ENCODE measurements at places on chromosomes 4 and X.

GRCh38 chrX:20547611-20548051, 280.9 kb upstream of the RPS6KA3 start:
- no peak for DNase-seq

GRCh38 chr4:31995943-31996901, 1276.1 kb downstream of the PCDH7 start:
- no peak for DNase-seq

GRCh38 chr4:7687006-7687405, 252.3 kb upstream of the PSAPL1 start:
- no peak for DNase-seq

DNA sequence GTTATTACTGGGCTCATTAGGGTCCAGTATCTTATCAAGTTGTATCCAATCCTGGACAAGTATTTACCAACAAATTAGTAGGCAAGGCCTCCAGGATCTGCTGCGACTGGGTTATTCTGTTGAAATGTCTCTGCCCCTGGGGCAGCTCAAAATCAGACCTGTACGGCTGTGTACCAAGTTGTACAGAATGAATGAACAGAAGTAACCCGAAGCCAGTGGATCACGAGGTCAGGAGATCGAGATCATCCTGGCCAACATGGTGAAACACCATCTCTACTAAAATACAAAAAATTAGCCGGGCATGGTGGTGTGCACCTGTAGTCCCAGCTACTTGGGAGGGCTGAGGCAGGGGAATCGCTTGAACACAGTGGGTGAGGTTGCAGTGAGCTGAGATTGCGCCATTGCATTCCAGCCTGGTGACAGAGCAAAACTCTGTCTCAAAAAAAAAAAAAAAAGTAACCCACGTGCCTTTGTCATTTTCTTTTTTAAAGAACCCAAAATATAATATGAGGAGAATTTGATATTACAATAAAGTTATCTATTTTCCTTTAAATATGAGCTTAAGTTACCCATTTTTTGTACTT, 127.3 kb downstream of the CBR4 start:
- no peak for DNase-seq

DNA sequence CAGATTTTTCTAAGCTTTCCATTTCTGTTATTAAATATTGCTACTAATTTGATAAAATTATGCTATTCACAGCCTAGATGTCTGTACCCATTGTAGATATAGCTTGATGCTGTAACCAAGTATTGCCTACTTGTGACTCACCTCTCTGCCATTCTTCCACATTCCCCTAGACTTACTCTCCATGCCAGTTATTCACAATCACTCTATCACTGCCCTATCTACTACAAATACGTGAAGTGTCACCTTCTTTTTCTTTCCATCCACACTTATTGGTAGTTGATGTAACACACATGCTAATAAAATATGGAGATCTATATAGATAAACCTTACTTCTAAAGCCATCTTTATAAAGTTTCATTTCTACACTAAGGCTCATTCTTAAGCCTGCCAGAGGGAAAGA, 179.4 kb upstream of the PACRGL start:
- DNase-seq = no peak

DNA sequence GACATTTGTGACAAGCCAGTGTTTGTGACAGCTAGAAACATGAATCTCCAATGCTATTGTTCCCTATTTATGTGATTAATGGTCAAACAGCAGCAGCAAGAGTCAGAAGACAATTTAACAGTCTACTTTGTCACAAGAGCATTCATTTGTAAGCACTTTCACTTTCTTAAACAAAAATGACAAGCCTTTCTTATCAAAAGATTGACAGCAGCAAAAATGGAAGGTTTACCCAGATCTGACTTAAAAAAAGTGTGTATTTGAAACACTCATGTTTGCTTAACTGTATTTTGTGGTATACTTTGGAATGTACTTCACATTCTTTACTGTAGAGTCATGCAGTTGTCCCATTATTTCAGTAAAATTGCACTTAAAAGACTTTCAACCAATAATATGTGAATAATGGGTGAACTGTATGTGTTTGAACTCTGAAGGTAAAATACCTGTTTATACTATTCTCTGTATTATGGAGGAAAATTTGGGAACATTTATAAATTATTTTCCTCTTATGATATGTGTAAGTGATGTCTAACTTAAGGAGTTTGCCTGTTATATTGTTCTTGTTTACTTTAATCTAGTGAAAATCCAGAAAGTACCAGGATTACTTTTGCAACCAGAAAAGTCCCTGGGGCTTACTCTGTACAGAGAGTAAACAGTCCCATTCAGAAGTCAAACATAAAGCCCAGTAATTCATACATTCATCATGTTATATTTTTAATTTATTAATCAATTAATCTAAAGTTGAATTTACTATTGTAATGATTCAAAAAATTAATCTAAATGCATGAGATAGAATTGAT, 314.9 kb upstream of the TRAM1L1 start:
- DNase-seq = no peak

Measured in stimulated activated effector memory CD8-positive, alpha-beta T cell treated with anti-CD3 and anti-CD28 coated beads, Interleukin-12 subunit alpha, Interleukin-12 subunit beta, amount 100 ng/mL, for 72 hours (primary cell).